Body of pancreas (tissue), 4 donors: ENCODE measurements at places on chromosomes 2 and 18.
A peak's percentile ranks its signal among the peaks of the same experiment; 100 is the strongest.

DNA sequence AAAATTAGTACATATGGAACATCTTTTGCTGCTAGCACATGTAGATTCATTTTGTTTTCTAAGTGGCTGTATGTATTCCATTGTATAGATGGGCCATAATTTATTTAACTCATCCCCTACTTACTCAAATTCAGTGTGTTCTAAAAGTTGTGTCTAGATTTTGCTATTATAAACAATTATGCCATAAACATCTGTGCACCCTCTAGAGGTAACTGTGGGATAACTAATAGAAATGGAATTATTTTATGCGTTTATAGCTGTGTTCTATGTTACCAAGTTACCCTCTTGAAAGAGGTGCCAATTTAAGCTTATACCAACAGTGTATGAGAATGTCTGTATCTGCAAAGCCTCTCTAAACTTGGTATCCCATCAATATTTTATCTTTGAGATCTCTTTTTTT lies 100.4 kb downstream of the MMADHC start:
- no peak overlapping the region for H3K27ac ChIP-seq
- no peaks in the 10 kb centered on the region for H3K36me3 ChIP-seq
- no peaks in the 10 kb centered on the region for H3K4me1 ChIP-seq
- no peaks in the 10 kb centered on the region for H3K27me3 ChIP-seq
- DNase-seq = no peak

GRCh38 chr18:22683196-22683676 lies 249.9 kb upstream of the RBBP8 start:
- H3K27me3 ChIP-seq = no peaks in the 10 kb centered on the region
- H3K36me3 ChIP-seq = no peaks in the 10 kb centered on the region
- peaks cover 22% of the 10 kb centered on the region for H3K4me1 ChIP-seq
- H3K27ac ChIP-seq = peak overlapping the region; percentile 66
- DNase-seq = peak; percentile 90

DNA sequence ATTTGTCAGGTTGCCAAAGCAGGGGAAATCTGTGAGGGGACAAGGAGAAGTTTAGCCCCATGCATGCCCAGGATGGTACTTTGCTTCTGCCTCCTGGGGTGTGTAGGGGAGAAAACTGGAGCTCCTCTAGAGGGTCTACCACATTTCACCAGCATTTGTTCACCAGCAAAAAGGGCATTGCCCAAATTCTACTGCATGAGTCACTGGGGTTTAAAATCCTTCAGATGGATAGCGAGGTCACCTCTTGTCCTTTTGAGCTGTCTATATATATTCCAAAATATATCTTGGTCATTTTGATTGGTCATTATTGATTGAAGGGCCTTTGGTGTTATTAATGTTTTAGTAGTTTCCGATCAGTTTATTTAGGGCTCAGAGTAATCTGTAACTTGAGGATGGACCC lies 18.7 kb downstream of the FHOD3 start:
- peaks cover 7% of the 10 kb centered on the region for H3K4me1 ChIP-seq
- H3K4me3 ChIP-seq = no peak overlapping the region
- H3K27me3 ChIP-seq = no peaks in the 10 kb centered on the region
- H3K36me3 ChIP-seq = no peaks in the 10 kb centered on the region
- DNase-seq = no peak
- H3K27ac ChIP-seq = no peak overlapping the region

GRCh38 chr2:11179899-11180298 lies 24.6 kb downstream of the SLC66A3 start:
- no peak overlapping the region for H3K4me3 ChIP-seq
- DNase-seq = no peak
- H3K36me3 ChIP-seq = no peaks in the 10 kb centered on the region
- H3K4me1 ChIP-seq = no peaks in the 10 kb centered on the region

DNA sequence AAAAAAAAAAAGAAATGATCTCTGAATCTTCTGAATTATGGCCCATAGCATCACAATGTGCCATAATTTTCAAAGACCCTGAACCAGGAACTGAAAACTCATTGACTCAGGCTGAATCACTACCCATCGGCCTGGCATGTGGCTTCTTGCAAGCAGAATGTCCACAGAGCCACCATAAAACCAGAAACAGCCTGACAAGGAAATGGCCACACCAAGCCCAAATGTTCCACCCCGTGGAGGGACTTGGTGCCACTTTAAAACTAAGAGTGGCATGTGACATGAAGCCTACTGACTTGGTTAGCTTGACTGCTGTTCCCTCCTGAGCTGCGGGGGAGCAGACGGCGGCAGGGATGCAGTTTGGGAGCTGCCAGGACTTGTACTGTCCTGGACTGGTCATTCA lies 71.2 kb upstream of the RBM44 start:
- H3K27me3 ChIP-seq = no peaks in the 10 kb centered on the region
- H3K4me3 ChIP-seq = no peak overlapping the region
- peaks cover 38% of the 10 kb centered on the region for H3K4me1 ChIP-seq
- H3K27ac ChIP-seq = no peak overlapping the region

DNA sequence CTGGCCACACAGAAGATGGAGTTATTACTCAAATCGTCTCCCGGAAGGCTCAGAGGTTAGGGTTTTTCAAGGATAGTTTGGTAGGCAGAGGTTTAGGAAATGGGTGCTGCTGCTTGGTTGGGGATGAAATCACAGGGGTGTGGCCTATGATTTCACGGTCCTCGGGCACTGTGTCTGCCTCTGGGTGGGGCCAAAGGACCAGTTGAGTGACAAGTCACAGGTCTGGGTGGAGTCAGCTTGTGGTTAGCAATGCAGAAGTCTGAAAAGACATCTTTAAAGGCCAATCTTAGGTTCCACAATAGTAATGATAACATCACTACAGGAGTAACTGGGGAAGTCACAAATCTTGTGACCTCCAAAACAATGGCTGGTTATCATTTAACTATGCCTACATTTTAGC lies 387.8 kb downstream of the ZNF521 start:
- no peak overlapping the region for H3K27ac ChIP-seq
- no peak overlapping the region for H3K4me3 ChIP-seq
- no peaks in the 10 kb centered on the region for H3K27me3 ChIP-seq
- no peak for DNase-seq
- no peaks in the 10 kb centered on the region for H3K4me1 ChIP-seq

- H3K4me3 ChIP-seq = no peak overlapping the region
- no peaks in the 10 kb centered on the region for H3K36me3 ChIP-seq
- H3K27me3 ChIP-seq = no peaks in the 10 kb centered on the region
- peaks cover 3% of the 10 kb centered on the region for H3K4me1 ChIP-seq
Measured at GRCh38 chr18:55405893-55406406, 182.0 kb downstream of the TCF4 start.

GRCh38 chr2:156473445-156473844 lies 37.3 kb downstream of the GPD2 start:
- H3K27ac ChIP-seq = no peak overlapping the region
- no peak overlapping the region for H3K4me3 ChIP-seq
- H3K27me3 ChIP-seq = no peaks in the 10 kb centered on the region
- no peaks in the 10 kb centered on the region for H3K36me3 ChIP-seq
- peaks cover 16% of the 10 kb centered on the region for H3K4me1 ChIP-seq
